Left colon (tissue), 2 donors: ENCODE measurements at places on chromosomes 13 and 19.

DNA sequence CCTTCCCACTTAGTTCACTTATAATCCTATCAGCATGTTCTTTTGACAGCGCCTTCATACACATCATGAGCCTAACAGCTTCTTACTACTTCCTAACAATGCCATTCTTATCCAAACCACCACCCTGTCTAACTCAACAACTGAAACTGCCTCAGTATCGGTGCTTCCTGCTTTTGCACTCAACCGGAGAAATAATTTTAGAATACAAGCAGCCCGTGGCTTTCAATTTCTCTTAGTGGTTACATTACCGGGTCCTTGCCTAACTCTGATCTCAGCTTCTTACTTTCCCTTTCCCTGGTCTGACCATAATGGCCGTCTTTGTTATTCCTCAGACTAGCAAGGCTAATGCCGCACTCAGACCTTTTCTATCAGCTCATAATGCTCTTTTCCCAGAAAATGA, 17.0 kb downstream of the ZFP82 start:
- DNase-seq = no peak

- DNase-seq = peak; percentile 24
These were observed 1658.6 kb upstream of the MIR17HG start for GRCh38 chr13:89688918-89689317.

DNA sequence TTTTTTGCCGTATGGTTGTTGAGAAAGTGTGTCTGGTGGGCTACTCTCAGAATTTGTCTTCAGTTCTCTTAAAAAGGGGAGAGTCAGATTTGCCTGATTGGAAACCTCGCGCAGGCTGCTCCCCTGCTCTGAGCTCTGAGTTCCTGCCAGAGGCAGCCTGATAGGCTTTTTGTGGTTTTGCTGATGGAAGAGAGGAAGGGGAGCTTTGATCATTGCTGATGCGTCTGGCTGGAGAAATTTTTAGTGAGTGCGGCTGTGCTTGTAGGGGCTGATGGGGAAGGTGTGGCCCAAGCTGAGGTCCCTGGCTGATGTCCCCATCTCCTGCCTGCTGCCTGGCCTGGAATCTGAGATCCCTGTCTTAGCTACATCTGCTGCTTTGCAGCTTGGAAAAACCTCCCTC, 2.8 kb downstream of the CHST8 start:
- no peak for DNase-seq

- peak; percentile 89 for DNase-seq
These were observed 6.6 kb downstream of the ZBTB7A start for GRCh38 chr19:4059891-4060620.

GRCh38 chr19:53597023-53597422, 34.8 kb upstream of the DPRX start:
- no peak for DNase-seq

GRCh38 chr19:15448044-15448777, 1.5 kb downstream of the WIZ start:
- no peak for DNase-seq

DNA sequence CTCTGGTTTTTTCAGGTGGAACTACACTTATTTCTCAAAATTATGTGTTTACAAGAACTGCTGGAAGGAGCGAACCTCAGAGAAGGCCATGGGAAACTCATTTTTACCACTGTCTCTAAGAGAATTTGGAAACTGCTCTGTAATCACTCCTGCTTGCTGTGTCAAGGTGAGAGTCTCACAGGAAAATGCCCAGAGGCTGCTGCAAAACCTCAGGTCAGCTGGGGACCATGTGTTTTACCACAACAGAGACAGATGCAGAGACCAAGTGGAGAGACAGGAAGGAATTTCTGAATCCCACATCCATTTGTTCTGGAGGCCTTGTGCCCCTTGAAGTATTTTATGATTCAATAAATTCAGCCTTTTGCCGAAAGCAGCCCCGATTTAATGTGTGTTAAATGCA, 743.8 kb upstream of the SLC10A2 start:
- no peak for DNase-seq

DNA sequence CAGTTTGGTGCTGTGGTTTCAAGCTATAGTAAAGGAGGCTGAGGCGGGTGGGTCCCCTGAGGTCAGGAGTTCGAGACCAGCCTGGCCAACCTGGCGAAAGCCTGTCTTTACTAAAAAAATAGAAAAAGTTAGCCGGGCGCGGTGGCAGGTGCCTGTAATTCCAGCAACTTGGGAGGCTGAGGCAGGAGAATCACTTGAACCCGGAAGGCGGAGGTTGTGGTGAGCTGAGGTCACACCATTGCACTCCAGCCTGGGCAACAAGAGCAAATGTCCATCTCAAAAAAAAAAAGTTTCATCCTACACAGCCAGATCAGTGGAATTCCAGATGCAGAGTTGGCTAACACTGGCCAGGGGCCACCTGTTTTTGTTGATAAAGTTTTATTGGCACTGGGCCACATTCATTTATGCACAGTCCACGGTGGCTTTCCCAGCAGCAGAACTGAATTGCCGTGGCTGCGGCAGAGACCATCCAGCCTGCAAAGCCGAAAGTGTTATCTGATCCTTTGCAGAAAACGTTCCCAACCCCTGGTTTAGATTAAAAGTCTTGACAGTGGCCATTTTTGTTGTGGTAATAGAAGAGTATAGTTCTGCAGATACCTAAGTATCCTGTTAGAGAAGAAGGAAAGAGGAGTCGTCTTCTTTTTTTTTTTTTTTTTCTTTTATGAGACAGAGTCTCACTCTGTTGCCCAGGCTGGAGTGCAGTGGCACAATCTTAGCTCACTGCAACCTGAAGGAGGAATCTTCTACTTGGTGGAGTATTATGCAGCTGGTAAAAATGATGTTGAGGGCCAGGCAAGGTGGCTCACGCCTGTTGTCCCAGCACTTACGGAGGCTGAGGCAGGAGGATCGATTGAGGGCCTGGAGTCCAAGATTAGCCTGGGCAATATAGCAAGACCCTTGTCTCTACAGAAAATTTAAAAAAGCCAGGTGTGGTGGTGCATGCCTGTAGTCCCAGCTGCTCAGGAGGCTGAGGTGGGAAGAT, 8.7 kb downstream of the NCLN start:
- no peak for DNase-seq

DNA sequence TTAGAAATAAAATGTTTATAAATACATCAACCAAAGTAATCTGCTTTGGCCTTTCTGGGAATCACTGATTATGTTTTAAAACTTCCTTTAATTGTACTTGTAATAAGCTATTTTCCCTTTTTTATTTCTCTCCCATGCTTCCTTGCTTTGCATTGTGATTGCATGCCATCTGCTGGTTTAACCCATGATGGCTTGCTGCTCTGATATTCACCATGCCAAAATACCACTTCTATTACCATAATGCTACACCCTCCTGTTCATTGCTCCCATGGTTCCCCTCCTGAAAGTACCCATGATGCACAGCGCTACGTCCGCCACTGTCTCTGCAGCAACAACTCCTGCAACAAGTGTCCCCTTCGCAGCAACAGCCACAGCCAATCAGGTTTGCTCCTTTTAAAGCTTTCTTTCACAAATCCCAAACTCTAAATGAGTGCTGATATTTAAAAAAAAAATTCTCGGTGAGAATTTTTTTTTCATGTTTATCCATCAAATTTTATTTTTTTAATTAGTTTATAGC, 67.7 kb upstream of the RAP2A start:
- DNase-seq = no peak
